CD4-positive, alpha-beta T cell treated with Interleukin-15 for 1 hour (primary cell): ENCODE measurements at places on chromosomes 11 and 22.

DNA sequence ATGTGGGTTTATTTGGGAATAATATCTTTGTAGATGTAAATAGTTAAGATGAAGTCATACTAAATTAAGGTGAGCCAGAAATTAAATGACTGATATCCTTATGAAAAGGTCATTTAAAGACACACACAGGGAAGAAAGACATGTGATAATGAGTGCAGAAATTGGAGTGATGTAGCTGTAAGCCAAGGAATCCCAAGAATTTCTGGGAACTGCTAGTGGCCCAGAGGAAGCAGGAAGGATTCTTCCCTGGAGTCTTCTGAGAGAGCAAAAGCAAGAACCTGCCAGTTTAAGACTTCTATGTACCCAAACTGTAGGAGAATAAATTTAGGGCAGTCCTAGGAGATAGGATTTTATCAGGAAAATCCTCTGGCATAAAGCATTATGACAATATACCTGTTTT is 66.9 kb downstream of the LRRC4C start:
- no peak for DNase-seq

GRCh38 chr11:22829231-22830081 is at the start of gene SVIP:
TSS of gene SVIP (minus strand) at chr11:22829801. CDS start at chr11:22829748, 53 bp downstream.
- DNase-seq: peak; percentile 91

DNA sequence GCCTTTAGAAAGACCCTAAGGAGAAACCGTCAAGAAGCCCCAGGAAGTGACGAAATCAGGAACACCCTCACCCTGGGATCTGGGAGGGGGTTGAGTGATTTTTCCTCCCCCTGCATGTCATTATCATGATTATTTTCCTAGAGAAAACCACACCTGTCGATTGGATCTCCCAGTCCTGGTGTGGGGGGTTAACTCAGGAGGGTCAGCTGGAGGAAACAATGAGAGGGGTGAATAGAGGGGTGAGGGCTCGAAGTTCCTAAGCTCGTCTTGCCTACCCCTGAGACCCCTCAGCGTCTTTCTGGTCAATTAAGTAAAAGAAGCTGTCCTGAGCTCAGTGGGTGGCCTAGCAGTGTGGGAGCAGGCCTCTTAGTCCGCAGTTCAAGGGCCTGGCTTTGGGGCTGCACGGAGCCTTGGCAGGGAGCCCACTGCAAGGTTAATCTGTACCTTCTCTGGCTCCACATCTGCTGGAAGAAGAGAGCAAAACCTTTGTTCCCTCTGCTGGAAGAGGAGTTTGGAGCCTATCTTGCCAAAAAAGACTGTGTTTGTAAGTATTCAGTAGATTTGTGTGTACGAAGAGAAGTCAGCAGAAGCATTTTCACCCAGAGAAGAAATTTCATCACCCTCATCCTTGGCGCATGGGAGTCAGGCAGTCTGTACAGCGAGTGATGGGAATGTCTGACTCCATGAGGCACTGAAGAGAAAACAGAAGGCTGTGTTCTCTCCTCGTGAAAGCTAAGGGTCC is 34.2 kb upstream of the FTH1 start:
- no peak for DNase-seq

GRCh38 chr11:12448131-12448939 is 71.0 kb downstream of the PARVA start:
- DNase-seq: no peak

GRCh38 chr11:121552154-121552553 is 99.4 kb upstream of the SORL1-AS1 start:
- no peak for DNase-seq

DNA sequence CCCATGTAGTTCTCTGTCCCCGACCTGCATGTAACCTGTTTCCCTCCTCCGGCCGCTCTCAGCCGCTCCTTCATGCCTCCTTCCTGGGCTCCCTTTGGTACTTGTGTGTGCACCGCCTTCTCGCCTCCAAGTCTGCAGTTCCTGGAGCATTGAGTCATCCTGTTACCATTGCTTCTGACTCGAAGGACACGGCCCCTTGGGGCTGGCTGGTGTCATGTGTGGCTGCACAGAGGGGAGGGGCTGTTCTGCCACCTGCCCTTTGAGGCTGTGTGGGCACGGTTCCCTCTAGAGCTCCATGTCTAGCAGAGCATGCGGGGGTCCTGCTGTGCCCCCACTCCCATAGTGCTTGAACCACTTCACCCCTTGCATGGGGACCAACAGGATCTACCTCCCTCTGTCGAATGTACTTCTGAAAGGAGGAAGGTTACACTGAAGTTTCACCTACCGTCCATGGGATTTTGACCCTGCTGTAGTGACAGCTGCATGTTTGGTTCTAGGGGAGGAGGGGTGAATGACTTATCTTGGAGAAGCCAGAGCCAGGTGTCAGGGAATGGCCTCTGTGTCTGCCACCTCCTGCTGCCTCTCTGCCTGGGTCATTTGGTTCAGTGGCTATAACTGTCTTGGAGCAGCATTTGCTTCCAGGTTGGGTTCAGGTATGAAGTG is 39.6 kb downstream of the BCR start:
- DNase-seq: peak; percentile 46

DNA sequence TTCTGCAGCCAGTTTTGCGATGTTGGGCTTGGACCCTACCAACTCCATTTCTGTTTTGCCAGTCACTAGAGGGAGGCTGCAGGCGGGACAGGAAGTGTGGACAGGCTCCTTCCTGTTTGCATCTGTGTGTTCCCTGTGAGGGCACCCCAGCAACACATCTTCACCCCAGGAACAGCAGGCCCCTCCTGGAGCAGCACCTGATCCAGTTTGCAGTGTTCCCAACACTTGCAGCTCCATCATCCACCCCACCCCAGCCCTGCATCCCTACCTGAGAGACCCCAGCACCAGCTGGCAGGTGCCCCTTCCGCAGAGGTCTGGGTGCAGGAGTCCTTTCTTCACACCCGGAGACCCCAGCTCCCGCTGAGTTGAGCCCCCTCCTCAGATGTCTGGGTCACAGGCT is 7.4 kb upstream of the VSIG10L2 start:
- no peak for DNase-seq

GRCh38 chr11:34300026-34300925 is 57.5 kb downstream of the ABTB2 start:
- no peak for DNase-seq

- DNase-seq: no peak
These were observed 721.4 kb downstream of the BRD1 start for GRCh38 chr22:49106096-49106841.

- no peak for DNase-seq
These were observed 44.9 kb downstream of the PITPNB start for GRCh38 chr22:27874185-27874584.

DNA sequence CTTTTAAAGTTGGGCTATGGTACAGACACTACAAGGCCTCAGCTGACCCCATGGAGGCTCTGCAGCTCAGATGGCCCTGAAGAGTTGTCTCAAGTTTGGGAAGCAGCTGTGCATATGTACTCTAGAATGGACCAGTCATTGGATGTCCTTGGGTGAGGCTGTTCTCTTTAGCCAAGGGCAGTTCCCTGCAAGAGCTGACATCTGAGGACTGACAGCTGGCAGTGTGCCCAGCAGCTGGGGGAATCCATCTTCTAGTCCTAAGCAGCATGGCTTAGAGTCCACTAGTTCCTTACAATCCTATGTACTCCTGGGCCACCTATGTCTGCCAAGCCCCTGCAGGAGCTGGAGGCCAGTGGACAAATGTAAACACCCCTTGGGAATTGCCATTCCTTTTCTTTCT is 76.5 kb downstream of the C11orf91 start:
- DNase-seq: no peak

DNA sequence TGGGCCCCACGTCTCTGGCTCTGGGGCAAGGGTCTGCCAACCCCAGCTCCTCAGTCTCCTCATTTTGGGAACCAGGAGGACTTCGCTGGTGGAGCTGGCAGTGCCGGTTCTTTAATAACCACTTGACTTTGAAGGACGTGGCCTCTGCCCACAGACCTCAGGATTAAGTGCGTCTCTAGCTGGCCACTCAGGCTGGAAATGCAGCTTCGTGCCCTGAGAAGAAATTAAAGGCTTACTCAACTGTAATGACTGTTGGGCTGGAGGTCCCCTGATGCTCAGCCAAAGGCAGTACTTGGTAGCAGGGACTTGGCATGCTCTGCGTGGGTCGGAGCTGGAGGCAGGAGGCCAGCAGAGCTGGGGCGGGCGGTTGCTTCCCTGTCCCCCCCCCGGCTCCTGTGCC is 16.7 kb upstream of the PARVG start:
- no peak for DNase-seq

- peak; percentile 33 for DNase-seq
These were observed 51.6 kb upstream of the BARX2 start for GRCh38 chr11:129323896-129324502.

GRCh38 chr22:40535642-40536041 is 100.9 kb downstream of the MRTFA start:
- no peak for DNase-seq

DNA sequence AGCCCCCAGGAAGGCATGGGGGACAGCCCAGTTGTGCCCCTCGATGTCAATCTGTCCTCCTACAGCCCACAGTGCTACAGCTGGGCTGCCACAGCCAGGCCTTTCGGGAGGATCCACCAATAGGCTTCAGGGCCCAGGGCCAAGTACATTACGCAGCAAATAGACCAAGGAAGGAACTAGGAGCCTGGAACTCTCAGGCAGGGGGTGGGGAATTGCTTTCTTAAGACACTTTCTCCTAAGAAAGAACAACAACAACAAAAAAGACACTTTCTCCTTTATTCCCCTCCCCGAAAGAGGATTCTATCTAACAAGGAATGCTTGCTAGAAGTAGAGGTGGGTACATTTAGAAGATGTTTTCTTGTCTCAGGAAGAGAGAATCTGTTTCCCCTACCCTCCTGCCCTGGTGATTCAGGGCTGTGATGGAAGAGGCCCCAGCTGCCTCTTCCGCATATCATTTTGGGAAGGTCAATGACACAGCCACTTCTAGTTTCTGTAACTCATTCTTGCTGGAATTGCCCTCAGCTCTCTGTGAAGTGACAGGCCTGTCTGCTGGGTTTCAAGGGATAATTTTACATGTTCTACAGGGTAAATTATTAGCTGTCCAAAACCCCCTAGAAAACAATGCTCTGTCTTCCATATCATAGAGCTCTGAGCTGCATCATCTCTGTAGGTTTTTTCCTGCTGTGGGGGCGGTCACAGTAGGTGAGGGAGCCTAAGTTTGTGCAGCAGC is 6.0 kb upstream of the MALAT1 start:
- peak; percentile 62 for DNase-seq

DNA sequence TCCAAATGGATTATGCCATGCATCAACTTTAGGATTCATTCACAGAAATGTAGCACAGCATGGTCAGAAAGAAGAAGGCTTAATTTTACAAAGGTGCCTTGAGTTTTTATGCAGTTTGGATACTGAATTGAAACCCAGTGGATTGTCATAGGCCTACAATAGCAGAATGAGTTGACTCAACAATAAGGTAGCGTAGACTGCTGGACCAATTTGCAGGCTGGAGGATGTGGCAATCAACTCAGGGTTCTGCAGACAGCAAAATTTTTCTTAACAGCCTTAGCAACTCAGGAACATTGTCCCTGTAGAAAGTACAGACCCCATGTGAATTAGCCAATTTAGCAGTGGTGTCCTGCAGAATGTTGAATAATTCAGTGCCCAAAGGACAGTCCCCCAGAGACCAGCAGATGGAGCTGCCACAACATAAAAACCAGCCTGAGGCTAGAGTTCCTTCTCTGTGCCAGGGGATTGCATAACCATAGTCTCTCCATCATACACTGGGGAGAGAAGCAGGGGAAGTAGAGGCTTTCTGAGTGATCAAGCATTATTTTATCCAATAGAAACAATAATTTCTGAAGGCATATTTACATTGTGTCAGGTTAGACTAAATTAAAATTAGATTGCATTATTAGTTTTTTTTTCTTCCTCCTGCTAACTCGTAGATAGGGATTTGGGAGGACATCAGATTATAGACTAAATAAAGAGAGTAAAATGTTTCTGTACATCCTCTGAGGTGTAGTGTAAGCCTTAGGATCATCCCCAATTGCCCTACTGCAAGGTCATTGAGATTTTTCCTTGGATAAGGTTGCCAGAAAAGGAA is 20.3 kb upstream of the MRPL17 start:
- DNase-seq: peak; percentile 58

DNA sequence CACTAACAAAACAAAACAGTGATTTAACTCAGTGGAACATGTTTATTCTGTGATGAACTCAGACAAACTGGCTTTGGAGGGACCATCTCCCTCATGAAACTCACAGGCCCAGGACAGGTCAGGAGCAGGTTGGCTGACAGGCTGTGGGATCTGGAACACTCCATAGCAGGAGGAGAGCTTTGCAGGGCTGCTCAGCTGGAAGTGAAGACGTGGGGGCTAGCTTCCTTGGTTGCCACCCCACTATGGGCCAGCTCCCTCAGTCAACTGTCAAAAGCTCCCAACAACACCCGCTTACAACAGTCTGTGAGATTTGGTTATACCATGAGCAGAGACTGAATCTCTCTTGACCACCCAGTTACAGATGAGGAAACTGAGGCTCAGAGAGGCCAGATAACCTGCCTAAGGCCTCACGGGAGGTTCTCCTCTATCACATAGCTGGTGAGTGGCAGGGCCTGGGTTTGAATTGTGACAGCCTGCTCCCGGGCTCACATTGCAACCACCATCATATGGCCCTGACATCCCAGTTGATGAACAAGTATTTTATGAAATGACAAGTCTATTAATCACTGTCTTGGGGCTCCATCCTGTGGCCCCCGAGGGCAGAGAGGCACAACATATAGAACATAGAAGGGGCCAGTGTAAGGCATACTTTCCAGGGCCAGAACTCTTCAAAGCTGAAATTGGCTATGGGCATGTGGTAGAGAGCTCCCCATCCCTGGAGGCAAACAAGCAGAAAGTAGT is 473.4 kb downstream of the MN1 start:
- DNase-seq: no peak

- DNase-seq: peak; percentile 32
These were observed 357.3 kb downstream of the CTTN start for GRCh38 chr11:70755410-70756158.

DNA sequence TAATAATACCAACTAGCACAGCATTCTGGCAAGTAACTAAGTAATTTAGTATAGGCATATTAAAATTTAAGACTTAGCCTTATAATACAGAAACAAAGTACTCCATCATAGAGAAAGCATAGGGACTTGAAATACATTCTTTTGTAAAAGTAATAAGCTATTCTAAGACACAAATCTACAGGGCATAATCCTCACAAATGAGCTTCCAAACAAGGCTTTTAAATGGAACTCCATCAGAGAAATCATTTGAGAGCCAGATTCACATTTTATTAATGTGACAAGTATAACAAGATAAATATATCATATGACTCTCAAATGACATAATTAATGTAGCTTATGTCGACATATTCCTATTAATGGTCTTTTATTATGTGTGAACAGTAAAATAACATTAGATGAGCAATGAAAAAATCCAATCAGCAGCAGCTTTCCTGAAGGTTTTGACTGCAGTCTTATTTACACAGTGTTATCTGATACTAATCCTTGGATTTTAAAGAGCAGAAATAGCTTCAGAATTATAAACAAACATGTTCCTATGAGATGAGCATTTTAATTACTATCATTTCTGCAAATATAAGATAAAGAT is 241.4 kb downstream of the TTC28 start:
- no peak for DNase-seq

DNA sequence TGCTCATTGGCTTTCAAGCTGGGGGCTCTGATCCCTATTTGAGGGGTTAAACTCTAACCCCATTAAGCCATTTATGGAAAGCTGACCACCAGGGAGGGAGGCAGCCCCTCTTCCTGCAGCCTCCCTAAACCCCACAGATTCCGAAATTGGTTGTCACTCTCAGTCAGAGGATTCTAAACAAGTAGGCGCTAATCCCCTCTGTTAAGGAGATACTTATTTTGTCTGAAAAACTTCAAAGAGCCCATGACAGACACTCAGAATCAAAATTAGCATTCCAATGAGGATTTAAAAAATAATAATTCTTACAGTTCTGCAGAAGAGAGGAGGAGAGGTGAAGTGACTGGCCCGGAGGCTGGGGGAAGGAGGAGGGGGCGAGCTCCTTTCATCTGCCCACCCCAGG is 69.7 kb upstream of the LMO1 start:
- no peak for DNase-seq
